ENCODE measurements at places on chromosomes 6 and 20.

- DNase-seq = no peak
Observed at GRCh38 chr20:9495701-9496100, 18.7 kb upstream of the LAMP5 start.

DNA sequence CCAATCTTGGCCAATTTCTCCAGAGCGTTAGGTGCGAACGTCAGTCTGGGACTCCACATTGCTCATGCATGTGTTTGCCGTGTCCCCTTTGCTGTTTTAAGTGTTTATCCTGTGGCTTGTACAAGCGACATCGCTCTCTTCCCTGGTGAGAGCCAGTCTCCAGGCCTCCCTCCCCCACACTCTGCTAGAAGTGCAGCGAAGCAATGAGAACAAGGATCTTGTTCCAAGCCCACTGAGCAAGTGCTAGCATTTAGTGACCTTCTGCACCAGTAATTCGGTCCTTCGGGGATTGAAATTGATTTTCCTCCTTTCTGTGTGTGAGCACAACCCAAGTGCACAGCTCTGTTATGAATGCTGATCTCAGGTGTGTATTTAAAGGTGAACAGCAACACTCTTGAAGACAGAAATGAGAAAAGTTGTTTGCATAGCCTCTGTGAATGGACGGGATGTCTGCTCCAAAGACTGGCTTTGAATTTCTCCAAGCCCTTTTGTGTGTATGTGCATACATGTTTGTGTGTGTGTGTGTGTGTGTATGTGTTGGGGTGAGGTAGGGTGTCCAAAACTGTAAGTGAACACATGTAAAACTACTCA lies 29.0 kb downstream of the CD83 start:
- no peak for DNase-seq

GRCh38 chr6:89346433-89346832 lies 6.1 kb downstream of the UBE2J1 start:
- DNase-seq = no peak

- DNase-seq = no peak
Observed at GRCh38 chr20:56222945-56223344, 25.6 kb upstream of the MC3R start.

DNA sequence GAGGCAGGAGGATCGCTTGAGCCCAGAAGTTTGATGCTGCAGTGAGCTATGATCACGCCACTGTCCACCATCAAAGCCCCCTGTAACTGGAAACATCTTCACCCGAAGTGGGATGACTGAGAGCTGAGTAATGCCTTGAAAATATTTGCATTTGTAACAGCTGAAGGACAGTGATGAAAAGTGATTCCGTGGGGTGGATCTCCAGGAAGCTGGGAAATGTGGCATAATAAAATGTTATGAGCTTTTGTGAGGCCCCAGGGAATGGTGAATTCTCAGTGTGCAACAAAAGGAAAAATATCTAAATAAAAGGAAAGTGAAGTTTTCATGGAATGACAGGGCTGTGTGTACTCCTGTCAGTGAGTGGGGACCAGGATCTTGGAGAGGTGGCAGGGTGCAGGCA lies 92.0 kb downstream of the JAG1 start:
- DNase-seq = no peak

GRCh38 chr20:57329608-57330221 lies at the start of gene SPO11:
Gene SPO11, plus strand, starts transcription at chr20:57329803. Its CDS starts 65 bp downstream, at chr20:57329868.
- no peak for DNase-seq

DNA sequence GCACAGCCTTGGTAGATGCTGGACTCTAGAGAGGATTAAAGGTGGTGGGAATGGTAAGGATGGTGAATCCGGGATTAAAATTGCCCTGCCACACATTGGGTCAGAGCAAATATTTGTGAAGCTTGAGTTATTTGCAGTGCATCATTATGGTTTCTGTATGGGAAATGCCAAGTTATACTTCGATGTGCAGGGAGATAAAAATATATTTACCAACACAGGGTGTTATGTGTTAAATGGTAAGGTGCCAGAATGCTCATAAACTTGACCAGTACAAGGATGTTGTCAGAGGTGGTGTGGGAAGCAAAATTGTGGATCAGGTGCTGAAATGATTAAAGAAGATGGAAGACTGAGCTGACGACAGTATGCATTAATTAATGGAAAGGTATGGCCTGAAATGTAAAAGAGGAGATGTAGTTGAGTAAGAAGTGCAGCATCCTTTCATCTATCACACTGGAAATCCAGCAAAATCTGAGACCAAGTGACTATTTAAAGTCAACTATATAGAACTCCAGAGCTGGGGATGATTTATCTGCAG lies 262.3 kb downstream of the ADGB start:
- no peak for DNase-seq

GRCh38 chr6:40760887-40761286 lies 173.7 kb upstream of the LRFN2 start:
- DNase-seq = no peak

DNA sequence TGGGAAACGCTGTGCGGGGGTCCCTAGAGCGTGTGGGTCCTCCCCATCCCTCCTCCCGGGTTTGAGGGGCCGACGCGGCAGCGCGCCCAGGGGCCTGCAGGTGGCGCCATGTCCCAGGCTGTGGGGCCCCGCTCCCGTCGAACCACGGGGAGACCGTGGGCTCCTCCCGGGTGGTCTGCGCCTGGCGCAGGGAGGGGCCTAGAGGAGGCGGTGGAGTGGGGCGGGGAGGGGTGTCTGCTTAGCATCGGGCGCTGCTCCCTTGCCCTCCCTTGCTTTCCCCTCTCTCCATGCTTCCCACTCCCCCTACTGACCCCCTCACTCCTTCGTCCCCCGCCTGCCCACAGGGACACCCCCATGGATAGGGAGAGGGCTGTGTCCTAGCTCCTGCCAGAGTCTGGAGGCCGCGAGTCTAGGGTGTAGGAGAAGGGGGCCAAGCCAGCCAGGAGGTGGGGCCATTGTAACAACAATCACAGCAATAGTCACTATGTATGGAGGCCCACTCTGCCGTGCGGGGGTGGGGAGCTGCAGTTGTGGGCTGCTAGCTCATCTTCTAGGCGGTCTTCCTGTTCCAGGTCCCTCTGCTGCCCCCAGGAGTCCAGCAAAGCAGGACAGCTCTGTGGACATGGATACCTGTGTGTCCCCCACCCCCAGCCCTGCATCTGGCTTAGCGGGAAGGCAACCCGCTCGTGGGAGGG lies 51.7 kb downstream of the CHMP4B start:
- no peak for DNase-seq

- no peak for DNase-seq
Observed at GRCh38 chr20:58772786-58773185, 77.9 kb downstream of the GNAS-AS1 start.

- DNase-seq = no peak
Observed at GRCh38 chr6:83108378-83108777, 40.9 kb downstream of the DOP1A start.

DNA sequence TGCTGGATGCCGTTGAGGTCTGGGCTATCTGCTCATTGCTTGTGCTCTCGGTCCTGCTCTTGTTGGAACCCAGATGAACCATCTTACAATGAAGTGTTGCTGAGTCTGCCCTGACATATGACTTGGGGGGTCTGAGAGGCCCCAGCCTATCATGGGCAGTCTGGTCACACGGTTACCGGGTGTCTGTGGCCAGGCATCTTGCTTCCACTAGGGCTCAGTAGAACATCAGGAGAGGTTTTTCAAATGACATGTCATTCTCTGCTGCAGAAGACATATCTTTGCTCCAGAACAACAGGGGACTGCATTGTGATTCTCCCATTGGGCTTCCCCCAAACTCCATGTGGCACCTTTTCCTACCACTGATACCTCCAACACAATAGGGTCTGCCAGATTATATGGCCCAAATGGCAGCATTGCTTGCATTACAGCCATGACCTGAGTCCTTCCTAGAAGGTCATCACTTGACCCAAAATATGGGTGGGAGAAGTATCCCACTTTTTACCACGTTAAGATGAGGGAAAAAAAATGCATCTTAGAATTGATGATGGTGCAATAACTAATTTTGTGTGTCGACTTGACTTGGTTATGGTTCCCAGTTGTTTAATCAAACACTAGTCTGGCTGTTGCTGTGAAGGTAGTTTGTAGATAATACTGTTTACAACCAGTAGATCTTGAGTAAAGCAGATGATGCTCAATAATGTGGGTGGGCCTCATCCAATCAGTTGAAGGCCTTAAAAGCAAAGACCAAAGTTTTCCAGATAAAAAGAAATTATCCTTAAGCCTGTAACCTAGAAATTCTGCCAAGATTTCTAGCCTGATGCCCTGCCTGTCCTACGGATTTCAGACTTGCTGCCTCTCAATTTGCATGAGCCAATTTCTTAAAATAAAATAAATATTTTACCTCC lies 241.0 kb downstream of the QKI start:
- DNase-seq = no peak

GRCh38 chr6:109877028-109878004 lies 100.8 kb upstream of the GPR6 start:
- peak; percentile 71 for DNase-seq

GRCh38 chr20:17863577-17864292 lies 104.9 kb downstream of the SNX5 start:
- DNase-seq = no peak

- no peak for DNase-seq
Observed at GRCh38 chr20:32832664-32833063, 12.9 kb downstream of the MAPRE1 start.

GRCh38 chr6:14569394-14569793 lies 451.8 kb downstream of the CD83 start:
- DNase-seq = no peak

- DNase-seq = no peak
Observed at GRCh38 chr6:33093855-33094254, 18.1 kb downstream of the HLA-DPB1 start.

GRCh38 chr6:154113392-154113791 lies 74.4 kb downstream of the OPRM1 start:
- no peak for DNase-seq

DNA sequence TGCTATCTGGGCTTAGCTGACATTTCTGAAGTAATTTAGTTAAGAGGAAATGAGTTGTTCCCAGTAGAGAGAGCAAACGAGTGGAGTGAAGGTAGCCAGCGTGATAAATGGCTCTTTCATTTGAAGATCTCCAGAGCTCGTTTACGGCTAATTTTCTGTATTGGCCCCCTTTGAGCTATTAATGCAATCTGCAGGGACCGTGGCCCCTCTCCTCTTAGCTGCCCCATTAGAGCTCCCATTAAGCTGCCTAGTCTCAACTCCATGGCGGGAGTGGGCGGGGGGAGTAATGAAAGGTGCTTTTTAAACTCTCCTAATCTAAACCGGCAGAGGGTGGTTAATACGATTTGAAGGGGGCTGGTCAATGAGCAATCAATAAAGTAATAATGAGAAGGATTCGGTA lies 12.5 kb downstream of the TFAP2B start:
- no peak for DNase-seq

DNA sequence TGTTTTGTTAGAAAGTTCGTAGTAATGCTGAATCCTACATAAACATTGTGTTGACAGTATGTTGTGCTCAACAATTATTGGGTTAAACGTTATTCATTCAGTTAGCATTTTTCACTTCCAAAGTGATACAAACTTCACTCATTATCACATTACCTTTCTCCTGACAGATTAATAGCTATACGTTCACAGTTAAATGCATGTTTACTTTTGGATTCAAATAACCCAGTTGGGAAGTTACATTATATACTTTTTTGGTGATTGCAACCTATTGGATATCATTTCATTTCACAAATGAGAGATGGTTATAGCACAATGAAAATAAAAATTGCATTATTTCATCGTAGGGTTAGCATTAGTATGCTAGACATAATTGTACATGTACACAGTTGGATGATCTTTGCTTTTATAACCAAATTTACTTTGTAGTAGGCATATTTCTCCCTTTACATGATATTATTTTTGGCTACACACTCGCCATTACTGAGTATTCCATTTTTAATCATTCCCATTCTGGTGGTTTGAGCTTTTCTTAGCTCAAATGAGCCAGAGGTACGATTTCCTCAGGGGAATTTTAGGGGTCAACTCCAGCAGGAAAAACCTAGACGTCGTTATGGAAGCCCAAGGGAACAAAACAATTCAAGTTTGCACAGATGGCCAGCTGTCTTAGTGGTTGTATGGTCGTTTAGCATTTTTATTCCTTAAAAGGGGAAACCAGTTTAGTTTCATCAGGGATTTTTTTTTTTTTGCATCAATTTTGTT lies 2.1 kb upstream of the HIVEP1 start:
- no peak for DNase-seq

DNA sequence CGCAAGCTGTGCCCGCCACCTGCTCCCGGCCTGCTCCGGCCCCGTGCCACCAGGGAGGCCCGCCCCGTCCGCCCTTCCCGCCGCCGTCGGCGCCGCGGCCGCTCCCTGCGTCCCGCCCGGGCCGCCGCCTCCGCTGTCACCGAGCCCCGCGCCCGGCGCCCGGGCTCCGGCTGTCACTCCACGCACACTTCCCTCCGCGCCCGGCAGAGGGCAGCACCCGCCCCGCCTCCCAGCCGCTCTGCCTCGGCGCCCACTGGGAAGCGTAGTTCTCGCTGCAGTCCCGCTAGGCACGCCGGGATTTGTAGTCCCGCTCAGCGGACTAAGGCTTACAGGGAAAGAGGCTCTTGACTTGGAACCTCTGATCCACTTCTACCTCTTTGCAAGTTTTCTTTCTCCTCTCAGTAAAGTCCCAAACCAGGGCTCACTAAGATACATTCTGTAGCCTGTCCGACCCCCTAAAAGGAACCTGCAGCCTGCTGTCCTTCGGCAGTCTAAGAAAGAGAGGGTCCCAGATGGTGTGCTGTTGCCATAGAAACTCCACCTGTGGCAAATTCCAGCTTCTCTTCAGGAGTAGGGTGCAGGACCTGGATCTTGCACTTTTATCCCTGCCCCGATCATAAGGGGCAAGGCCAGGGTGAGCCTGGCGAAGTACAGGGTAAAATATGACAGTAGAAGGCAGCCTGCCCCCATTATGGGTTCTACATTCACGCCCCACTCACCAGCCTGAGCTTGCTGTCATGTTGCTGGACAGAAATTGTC lies at the start of gene TFEB:
TSS of gene TFEB (minus strand) at position 182 of the 759 bp plus-strand sequence. CDS start 44,395 bp downstream, outside the sequence.
- DNase-seq = no peak

- no peak for DNase-seq
Observed at GRCh38 chr6:34239500-34239825, 2.8 kb downstream of the HMGA1 start.

DNA sequence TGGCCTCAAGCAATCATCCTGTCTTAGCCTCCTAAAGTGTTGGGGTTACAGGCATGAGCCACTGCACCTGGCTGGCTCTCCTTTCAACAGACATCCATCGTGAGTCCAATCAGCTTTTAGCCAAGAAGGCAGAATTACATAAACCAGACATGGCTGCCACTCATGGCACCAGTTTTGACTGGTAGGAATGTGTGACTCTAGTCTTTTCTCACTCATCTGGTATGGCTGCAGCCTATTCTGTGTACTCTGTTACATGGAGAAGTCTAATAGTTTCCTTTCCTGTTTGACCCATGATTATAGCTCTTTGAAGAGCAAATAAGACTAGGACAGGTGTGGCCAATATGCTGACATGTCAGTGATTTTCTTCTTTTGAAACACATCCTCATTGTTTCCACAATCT lies 27.0 kb upstream of the RNF144B start:
- no peak for DNase-seq

- DNase-seq = no peak
Observed at GRCh38 chr20:48805286-48805685, 22.5 kb downstream of the PREX1 start.

GRCh38 chr20:58019850-58020625 lies 208.4 kb downstream of the ANKRD60 start:
- no peak for DNase-seq

GRCh38 chr20:32474009-32474716 lies 111.0 kb downstream of the NOL4L start:
- no peak for DNase-seq

- no peak for DNase-seq
Observed at GRCh38 chr6:135323202-135323668, 142.1 kb downstream of the MYB start.

Data from epithelial cell of proximal tubule (primary cell).